ENCODE measurements at places on chromosomes 6 and 20.

DNA sequence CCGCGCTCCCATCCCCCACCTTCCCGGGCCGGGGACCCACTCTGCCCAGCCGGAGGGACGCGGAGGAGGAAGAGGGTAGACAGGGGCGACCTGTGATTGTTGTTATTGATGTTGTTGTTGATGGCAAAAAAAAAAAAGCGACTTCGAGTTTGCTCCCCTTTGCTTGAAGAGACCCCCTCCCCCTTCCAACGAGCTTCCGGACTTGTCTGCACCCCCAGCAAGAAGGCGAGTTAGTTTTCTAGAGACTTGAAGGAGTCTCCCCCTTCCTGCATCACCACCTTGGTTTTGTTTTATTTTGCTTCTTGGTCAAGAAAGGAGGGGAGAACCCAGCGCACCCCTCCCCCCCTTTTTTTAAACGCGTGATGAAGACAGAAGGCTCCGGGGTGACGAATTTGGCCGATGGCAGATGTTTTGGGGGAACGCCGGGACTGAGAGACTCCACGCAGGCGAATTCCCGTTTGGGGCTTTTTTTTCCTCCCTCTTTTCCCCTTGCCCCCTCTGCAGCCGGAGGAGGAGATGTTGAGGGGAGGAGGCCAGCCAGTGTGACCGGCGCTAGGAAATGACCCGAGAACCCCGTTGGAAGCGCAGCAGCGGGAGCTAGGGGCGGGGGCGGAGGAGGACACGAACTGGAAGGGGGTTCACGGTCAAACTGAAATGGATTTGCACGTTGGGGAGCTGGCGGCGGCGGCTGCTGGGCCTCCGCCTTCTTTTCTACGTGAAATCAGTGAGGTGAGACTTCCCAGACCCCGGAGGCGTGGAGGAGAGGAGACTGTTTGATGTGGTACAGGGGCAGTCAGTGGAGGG, 2.8 kb downstream of the SOX4 start:
- DNase-seq, result no peak

- no peak for DNase-seq
Measured at GRCh38 chr6:52500238-52501129, 76.4 kb downstream of the TRAM2 start.

- DNase-seq, result no peak
Measured at GRCh38 chr6:116115781-116116180, 10.2 kb downstream of the COL10A1 start.

DNA sequence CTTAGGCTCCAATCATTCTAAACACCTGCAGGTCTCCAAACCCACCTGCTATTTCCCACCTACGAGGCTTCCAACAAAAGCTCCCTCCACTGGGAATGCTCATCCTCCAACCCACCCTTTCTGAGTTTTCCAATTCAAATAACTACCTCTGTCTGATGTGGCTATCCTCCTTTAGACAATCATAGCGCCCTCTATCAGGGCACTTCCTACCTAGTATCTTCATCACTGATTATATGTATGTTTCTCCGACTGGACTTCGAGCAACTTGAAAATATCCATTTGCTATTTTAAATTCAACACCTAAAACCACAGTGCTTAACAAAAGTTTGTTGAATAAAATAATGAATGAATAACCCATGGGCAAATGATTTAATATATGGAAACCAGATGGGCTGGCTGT, 41.3 kb downstream of the MTFR2 start:
- DNase-seq, result no peak

DNA sequence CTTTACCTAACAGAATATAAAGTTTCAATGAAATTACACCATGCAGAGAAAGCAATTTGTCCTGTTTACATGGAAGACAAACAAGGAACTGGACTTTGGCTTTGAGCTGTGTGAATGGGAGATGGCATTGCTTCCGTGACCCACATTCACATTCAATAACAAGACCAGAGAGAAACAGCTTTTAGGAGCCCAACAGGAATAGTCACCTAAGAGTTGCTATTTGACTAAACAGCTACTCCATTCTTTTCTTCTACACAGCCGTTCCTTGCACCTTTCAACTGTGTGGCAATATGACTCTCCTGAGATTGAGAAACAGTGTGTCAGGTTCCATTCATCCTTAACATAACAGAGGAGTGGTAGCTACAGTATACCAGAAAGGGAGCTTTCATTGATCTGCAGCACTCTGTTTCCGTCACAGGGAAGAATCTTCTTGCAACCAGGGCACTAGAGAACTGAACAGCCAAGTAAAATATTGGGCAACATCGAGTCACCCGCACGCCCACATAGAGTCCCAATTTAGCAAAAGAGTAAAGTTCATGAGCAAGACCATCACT, 355.1 kb downstream of the HAO1 start:
- DNase-seq, result no peak
